ENCODE measurements at places on chromosomes 2 and 18. TPM values are rescaled to one million over a fixed set of nuclear protein-coding genes. Genes with fewer than 3 reads are reported as not detected.

Gene SIGLEC15
- total RNA-seq: not detected

Gene TMEM247
- total RNA-seq: not detected

Gene GCG
- not detected for total RNA-seq

DNA sequence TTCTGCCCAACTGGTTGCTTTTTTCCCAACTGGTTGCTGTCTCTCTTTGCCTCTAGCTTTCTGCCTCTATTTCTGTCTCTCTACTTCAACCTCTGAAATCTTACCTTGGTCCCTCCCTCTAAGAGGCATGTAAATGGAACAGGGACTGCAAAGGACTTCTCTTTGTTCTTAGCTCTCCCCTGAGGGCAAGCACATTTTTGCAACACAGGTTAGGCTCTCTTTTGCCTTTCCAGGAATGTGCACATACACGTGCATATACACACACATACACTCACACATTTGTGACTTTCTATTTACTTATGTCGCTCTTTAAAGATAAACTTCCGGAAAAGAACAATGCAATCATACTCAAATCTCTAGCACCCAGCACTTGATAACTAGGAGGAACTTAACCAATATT is 262.6 kb upstream of the DDX18 start:
- DNase-seq: no peak

DNA sequence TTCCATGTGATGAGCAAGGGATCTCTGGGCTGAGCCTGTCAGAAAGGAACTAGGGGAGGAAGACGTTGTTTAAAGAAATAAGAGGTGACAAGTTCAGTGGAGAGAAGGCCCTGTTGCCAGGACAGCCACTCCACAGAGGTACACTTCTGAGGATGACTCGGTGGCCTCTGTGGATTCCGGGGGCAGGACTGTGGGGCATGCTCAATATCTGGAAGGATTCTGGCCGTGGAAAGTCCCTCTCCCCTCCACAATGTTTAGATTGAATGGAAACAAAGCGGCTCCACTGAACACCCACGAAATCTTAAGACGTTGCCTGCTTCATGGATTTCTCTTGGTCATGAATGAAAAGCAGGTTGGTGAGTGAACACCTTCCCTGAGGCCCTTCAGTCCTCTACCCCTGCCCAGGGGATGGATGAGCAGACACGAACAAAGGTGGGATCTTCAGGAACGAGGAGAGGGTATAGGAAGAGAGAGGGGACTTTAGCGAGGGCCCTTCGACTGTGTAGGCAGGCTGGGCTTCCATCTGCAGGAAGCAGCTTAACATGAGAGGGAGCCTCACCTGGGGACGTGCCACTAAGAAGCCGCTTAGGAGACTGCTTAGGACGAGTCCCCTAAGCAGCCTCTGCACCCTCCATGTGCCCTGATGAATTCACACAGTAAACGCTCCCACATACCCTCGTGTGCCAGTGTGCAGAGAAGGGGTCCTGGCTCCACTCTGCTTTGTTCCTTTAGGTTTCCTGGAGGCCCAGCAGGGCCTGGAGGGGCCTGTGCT is 1.9 kb downstream of the NTSR2 start:
- DNase-seq: no peak

DNA sequence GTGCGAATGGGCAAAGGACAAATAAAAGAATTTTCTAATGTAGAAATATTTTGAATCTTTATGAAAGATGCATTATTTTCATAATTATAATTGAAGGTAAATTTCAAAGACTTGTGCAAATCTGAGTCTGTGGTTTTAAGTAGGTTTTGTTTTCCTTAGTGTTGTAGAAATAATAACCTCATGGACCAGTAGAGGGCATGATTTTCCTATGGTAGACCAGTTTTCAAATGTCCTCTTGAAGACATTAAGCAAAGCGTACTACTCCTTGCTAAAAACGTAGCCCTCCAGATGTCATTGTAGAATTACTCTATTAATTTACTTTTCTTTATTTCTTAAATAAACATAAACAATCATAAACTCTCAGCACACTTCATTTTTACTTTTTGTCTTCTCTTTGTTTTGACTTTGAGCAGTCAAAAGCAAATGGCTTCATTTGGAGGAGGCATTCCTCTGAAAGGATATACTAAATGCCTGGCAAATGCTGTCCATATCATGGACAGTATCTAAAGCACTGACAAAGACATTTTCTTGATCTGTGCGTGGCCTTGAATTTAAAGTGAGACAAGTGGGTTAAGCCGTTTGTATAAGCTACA is 85.8 kb upstream of the FAM237A start:
- DNase-seq: no peak

GRCh38 chr2:80670763-80671162 is 366.2 kb upstream of the LRRTM1 start:
- no peak for DNase-seq

DNA sequence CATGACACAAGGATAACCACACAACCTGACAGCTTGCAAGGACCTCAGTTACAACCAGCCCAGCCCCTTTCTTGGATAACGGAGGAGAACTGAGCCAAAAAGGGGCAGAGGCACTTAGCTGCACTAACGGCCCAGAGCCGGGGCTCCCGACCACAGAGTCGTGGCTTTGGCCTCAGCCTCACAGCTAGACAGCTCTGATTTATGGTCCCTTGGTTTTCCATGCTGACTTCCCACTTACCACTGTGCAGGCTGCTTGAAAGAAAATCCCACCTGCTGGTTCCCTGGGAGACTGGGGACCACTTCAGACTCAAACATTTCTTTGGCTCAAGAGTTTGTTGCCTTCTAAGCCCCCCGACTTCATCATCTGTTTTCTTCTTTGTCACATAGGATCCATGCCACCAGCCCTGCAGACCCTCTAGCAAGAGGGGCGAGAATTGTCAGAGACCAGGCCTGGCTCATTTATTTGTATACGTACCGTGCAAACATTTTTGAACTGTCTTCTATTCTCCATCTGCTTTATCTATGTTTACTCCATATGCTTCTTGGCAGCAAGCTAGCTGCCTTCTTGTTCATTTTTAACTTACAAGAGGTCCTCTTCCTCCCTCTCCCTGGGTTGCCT is 352.6 kb upstream of the MYT1L start:
- DNase-seq: no peak

GRCh38 chr2:234493796-234494195 is 3.1 kb downstream of the ARL4C start:
- no peak for DNase-seq

GRCh38 chr2:120344976-120345581 is 857 bp upstream of the INHBB start:
- no peak for DNase-seq

GRCh38 chr2:26054598-26055348 is 20.9 kb downstream of the RAB10 start:
- DNase-seq: no peak

- DNase-seq: no peak
Observed at GRCh38 chr18:4286256-4286655, 168.9 kb downstream of the DLGAP1 start.

- DNase-seq: no peak
Observed at GRCh38 chr18:32380559-32380958, 90.1 kb downstream of the GAREM1 start.

GRCh38 chr2:189819297-189819704 is 35.1 kb downstream of the PMS1 start:
- DNase-seq: no peak

GRCh38 chr2:20946468-20946867 is 97.4 kb downstream of the APOB start:
- DNase-seq: no peak

- no peak for DNase-seq
Observed at GRCh38 chr2:135043345-135043744, 3.9 kb downstream of the MAP3K19 start.

DNA sequence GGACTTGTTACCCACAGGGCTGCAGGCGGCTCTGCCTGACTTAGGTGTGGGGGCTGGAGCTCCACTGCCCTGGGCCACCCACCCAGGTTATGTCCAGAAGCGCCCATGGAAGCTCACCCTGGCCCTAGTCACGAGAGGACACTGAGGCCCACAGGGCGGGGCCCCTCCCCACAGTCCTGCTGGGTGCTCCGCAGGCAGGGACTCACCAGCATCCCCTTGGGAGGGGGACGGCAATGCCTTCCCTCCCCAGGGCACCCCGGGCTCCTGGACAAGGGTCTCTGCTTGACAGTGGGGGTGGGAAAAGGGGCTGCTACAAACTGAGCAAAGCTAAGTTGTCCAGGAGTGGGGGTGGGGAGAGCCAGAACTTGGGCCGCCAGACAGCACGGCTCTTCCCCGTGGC is 60.5 kb downstream of the AQP12A start:
- DNase-seq: no peak

- no peak for DNase-seq
Observed at GRCh38 chr2:6676241-6676640, 189.5 kb downstream of the CMPK2 start.

DNA sequence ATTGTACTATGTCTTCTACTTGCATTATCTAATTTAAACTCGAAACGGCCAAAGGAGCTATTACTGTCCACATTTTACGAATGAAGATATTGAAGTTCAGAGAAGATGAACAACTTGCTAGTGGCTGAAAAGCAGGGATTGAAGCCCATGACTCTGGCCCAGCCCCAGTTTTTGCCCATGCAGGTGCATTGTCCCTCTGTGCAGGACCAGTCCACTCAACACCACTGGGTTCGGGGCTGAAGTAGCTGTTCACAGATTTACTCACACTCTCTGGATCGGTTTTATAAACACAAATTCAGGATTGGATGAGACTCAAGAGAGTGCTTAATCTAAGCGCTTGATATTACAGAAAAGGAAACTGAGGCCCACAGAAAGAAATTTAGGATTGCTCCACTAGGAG is 1.4 kb upstream of the IHH start:
- no peak for DNase-seq

DNA sequence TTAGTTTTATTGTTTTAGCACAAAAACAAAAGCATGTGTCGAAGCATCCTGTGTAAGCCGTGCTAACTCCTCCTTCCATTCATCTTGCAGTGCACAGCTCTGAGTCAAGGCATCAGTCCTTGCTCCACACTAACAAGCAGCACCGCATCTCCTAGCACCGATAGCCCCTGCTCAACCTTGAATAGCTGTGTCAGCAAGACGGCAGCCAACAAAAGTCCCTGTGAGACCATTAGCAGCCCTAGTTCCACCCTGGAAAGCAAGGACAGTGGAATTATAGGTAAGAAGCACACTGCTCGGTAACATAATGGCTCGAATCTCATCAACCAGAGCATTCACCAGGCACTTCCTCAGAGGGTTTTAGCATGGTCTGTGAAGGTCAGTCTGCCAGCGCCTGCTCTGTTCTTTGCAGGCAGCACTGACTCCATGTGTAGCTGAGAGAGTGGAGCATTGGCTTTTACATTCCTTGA is 136.2 kb downstream of the WDSUB1 start:
- no peak for DNase-seq

Measured in tibial nerve (tissue), 4 donors.